ENCODE measurements at places on chromosomes 6 and 20. TPM values are rescaled to one million over a fixed set of nuclear protein-coding genes. Genes with fewer than 3 reads are reported as not detected.

DNA sequence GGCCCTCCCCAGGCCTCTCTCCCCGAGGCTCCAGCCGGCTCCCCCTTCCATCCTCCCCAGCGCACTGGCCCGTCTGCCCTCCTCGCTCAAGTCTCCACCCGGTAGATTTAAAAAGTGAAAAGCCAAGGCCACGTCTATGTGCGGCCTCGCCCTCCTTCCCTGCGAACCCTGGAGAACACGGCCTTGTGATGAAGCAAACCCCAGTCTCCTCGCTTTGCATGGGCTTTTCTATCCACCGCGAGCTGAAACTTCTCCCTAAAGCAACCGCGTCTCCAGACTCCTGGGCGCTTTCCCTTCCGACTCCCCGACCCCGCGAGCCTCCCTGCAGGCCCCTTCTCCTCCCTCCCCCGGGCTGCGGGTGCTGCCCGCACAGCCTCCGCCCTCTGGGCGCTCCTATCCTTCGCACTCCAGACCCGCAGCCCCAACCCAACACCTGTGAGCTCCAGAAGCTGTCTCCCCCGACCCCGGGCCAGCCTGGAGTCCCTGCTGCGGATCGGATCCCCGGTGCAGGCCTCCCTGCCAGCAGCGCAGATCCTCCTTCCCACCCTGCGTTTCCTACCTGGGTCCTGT lies 265.2 kb upstream of the QKI start:
- H3K36me3 ChIP-seq: no peaks in the 10 kb centered on the region
- H3K27ac ChIP-seq: no peak overlapping the region
- H3K4me3 ChIP-seq: no peak overlapping the region
- DNase-seq: no peak

- DNase-seq: peak; percentile 23
- peaks cover 14% of the 10 kb centered on the region for H3K27me3 ChIP-seq
- no peak overlapping the region for H3K4me3 ChIP-seq
- no peaks in the 10 kb centered on the region for H3K36me3 ChIP-seq
- H3K4me1 ChIP-seq: peaks cover 9% of the 10 kb centered on the region
Measured at GRCh38 chr6:7051780-7052442, 55.9 kb upstream of the RREB1 start.

- no peaks in the 10 kb centered on the region for H3K36me3 ChIP-seq
- no peak overlapping the region for H3K27ac ChIP-seq
- DNase-seq: no peak
- H3K4me1 ChIP-seq: no peaks in the 10 kb centered on the region
- H3K27me3 ChIP-seq: no peaks in the 10 kb centered on the region
- no peak overlapping the region for H3K4me3 ChIP-seq
Measured at GRCh38 chr20:62697468-62697912, 11.1 kb upstream of the NTSR1 start.

- H3K27me3 ChIP-seq: peaks cover 11% of the 10 kb centered on the region
- no peak overlapping the region for H3K4me3 ChIP-seq
- no peak for DNase-seq
- H3K36me3 ChIP-seq: no peaks in the 10 kb centered on the region
Measured at GRCh38 chr20:51091406-51092195, 68.7 kb upstream of the KCNG1 start.

DNA sequence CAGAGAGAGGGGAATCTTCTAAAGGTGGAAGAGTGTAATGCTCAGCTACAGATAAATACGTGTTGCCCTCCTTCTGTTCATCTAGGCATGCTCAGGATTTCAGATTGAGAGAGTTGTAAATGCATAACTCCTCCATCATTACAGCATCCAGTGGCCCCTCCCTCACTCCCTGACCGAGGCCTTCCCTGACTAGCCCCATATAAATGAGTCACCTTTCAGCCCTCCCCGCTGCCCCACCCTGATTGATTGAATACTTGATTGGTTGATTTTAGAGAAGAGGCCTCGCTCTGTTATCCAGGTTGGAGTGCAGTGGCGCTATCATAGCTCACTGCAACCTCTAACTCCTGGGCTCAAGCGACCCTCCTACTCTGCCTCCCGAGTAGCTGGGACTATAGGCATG lies 193.7 kb downstream of the EYA2 start:
- no peaks in the 10 kb centered on the region for H3K4me1 ChIP-seq
- no peak overlapping the region for H3K4me3 ChIP-seq
- DNase-seq: no peak
- no peaks in the 10 kb centered on the region for H3K27me3 ChIP-seq
- no peak overlapping the region for H3K27ac ChIP-seq

SENP6 gene
- total RNA-seq: 99.4 TPM

MOXD1 gene
- not detected for total RNA-seq
